NCI-H187 treated with DMSO at 0.1 percent for 48 hours (cell line): ENCODE measurements at places on chromosomes 1 and 21.

- no peak for DNase-seq
Measured at GRCh38 chr1:56097713-56098112, 481.6 kb downstream of the PLPP3 start.

DNA sequence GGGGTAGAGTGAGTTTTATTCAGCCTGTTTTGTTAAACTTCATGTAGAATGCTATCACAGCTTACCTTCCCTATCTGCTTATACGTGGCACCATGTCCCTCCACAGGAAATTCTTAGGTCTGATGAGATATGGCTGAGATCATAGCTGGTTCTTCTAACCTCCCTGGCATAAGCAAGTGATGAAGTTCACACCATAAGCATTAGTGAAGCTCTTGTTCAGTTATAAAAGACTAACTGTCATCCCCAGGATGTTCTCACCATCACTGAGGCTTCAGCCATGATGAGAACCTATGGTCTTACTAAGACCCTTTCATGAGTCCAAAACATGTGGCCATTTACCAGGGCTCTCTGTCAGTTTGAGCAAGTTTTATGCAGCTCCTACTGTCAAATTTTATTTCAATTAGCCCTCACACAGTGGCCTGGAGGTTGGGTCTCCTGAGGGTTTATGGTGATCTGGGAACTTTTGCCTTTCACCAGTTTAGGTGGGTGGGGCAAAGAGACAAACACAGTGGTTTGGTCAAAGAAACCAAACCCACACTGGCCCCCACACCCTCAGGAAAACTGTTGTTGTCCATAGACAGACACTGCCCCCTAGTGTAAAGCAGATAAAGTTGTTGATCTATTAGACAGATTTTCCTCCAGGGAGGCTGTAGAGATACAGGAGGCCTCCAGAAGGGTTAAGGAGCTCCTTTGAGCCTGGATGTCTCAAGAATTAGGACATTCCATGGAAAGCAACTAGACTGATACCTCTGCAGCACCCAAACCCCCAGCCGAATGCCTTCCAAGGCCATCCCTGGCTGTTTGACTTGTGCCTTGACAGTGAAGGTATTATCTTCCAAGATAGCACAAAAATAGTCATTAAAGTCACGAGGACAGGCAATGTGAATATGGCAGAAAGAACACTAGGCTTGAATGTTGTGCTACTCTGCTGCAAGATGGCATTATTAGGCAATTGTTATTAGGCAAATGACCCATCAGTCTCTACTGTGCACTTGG is 5.0 kb downstream of the SLC22A15 start:
- DNase-seq: no peak

DNA sequence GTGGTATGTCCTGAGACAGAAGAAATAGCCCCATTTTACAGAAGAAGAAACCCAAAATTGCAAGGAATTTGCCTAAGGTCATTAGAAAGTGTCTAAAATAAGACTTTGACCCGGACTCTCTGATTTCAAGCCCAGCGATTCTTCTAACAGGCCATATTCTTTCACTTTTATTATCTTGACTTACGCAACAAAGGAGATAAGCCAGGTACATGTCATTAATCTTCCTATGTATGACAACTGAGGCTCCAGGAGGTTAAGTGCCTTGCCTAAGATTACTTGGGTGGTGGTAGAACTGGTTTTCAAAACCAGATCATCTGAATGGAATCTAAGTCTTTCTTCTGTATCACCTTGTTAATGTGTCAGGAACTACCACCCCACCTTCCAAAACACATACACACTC is 124.3 kb downstream of the PBX1 start:
- DNase-seq: no peak

DNA sequence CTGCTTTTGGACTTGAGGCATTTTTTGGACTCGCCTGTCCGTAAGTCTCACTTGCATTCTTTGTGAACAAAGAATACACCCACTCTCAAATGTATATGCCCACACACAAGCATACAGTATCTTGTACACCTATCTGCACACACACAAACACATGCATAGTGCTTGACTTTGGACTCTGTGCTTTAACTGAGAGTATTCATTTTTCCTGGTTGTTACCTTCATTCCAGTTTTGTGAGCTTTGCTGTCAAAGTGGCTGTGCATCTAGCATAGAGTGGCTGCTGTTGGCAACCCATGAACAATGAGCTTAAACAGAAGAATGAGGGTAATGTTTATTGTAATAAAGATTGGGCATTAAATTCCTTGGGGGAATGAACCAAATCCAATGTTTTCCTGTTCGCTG is 199.0 kb downstream of the PDE4B start:
- DNase-seq: no peak

GRCh38 chr1:228417483-228418203 is 982 bp upstream of the TRIM17 start:
- no peak for DNase-seq

DNA sequence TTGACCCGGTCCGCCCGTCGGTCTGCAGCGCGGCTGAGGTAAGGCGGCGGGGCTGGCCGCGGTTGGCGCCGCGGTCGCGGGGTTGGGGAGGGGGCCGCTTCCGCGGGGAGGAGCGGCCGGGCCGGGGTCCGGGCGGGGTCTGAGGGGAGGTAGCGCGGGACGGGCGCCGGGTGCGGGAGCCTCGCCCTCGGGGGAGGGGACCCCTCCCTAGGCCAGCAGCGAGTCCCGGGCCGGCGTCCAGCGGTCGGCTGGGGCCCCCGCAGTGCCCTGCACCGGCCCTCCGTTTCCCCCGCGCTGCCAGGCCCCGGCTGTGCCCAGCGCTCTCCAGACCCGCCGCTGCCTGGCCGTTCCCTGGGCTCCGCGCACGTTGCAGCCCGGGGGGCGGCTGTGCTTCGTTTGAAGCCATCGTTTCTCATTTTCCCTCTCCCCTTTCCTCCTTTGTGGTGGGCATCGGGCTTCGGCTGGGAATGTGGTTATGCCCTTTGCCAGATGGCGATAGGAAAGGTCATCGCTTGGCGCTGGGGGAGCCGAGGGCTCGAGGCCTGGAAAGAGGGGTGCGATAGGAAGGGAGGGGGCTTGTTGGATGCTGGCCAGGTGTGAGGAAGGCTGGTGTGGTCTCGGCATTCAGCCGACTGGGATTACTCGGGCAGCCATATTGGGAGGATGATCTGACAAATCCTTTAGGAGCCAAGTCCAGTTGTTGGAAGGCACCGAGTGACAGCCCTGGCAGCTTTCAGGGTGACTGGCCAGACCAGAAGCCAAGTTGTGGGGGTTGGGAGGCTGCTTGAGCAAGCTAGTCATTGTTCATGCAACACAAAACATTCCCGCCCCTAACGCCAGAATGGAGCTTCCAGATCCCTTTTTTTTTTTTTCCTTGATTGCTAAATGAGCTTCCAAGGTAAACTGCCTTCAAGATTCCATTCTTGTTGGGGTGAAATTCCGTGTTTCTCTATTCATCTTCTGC is 753 bp downstream of the KIF1B start:
- DNase-seq: no peak

DNA sequence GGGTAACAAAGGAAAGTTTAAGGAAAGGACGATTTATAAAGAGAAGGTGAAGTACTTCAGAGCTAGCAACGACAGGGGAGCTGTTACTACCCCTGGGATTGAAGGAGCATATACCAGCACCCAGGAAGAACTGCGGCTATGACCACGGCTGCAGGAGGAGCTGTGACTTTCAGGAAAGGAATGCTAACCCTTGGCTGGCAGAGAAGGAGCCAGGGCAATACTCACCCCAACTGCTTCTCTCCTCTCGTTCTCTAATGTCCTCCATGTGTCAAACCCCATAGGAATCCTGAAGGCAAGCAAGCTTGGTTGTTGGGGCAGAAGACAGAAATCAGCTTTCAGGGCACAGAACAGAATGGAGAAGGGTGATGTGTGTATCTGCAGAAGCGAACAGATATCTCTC is 120.5 kb downstream of the TMEM53 start:
- no peak for DNase-seq
